Activated T-cell treated with anti-CD3 and anti-CD28 coated beads, Interleukin-2, amount 50 U/mL, for 24 hours (primary cell): ENCODE measurements at places on chromosomes 6 and 20.

- DNase-seq = no peak
Measured at GRCh38 chr6:23650676-23651075, 475.3 kb upstream of the NRSN1 start.

DNA sequence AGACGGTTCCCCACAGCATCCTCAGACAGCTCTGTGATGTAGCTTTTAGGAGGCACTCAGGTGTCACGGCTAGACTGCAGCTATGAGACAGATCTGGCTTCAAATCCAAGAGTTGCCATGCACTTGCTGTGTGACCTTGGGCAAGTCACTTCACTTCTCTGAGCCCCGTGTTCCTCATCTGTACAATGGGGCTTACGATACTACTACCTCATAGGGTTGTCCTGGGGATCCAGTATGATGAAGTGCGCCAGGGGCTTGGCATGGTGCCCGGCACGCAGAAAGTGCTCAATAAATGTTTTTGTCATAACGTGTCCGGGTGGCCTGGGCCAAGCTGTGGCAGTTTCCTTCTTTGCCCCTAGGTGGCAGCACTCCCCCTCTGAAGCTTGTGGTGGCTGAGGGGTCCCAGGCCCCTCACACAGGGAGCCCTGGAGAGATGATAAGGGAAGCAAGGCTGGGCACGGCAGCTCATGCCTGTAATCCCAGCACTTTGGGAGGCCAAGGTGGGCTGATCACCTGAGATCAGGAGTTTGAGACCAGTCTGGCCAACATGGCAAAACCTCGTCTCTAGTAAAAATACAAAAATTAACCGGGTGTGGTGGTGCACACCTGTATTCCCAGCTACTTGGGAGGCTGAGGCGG is 19.1 kb upstream of the CHMP4B start:
- DNase-seq = peak; percentile 72

DNA sequence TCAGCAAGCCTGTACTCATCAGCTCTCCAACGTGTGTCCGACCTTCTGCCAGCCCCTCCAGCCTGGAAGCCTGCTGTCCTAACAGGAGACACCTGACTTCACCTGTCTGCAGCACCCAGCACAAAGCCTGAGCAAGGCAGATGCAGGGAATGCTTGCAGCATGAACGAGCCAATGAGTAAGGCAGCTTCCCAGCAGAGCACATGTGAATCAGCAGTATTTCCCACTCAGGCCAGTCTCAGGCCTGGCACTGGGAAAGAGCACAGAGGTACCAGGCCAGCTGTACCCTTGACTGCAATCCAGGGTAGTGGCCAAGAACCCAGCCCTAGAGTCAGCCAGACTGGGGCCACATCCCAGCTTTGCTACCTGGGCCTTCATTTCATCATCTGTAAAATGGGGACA is 120.8 kb downstream of the MAFB start:
- no peak for DNase-seq

- DNase-seq = peak; percentile 86
Measured at GRCh38 chr6:137904822-137905617, 38.0 kb downstream of the TNFAIP3 start.

- DNase-seq = no peak
Measured at GRCh38 chr20:63180569-63181185, 35.3 kb downstream of the YTHDF1 start.

- DNase-seq = peak; percentile 33
Measured at GRCh38 chr6:20877008-20877937, 343.0 kb downstream of the CDKAL1 start.

DNA sequence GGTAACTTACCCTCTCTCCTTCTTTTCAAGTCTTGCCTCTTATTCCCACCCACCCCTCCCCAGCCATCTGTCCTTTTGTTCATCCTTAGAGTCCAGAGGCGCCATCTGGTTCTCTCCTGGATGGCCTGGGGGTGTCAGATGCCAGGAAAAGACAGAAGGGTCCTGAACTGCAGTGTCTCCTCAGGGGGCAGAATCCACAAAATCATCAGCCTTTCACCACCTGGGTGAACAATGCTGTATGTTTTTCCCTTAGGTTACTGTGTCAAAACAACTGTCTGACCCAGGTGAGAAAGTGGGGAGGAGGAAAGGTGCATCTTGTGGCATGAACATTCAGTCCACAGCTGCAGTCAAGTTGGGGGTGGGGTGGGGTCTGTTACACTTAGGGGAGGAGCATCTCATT is 47.9 kb upstream of the FYN start:
- no peak for DNase-seq

GRCh38 chr6:14088600-14089192 is 28.9 kb upstream of the CD83 start:
- DNase-seq = no peak

- DNase-seq = no peak
Measured at GRCh38 chr6:85015396-85015990, 251.1 kb upstream of the TBX18 start.

DNA sequence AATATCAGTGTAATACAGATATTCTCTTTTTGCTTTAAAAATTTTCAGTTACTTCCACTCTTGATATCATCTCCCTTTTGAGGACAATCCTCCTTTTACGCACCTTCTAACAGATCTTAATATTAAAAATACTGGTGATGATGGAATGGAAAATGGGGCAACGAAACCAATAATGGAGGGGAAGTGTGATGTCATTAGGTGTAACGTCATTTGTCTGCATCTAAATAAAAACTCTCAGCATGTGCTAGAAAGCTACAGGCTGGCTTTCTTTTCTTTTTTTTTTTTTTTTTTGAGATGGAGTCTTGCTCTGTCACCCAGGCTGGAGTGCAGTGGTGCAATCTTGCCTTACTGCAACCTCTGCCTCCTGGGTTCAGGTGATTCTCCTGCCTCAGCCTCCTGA is 66.5 kb downstream of the IYD start:
- no peak for DNase-seq

- DNase-seq = no peak
Measured at GRCh38 chr6:114735025-114735735, 392.4 kb upstream of the HS3ST5 start.

- no peak for DNase-seq
Measured at GRCh38 chr20:35497320-35497719, 32.1 kb downstream of the C20orf173 start.

DNA sequence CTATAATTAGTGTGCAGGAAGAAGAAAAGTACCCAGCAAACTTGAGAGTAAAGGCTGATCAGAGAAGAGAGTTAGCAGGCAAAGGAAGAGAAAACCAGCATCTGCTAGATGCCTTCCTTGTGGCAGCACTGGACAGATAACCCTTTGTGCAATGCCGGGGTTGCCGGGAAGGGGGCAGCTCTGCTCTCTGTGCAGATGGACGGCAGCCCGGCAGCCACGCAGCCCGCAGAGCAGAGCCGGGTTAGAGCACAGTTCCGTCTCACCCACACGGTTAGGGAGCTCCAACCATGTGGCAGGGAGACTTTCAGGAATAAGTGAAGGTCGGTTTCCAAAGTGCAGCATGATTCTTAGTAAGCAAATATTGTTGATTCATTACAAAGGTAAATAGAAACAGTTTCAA is 80.0 kb upstream of the RPS6KA2 start:
- DNase-seq = no peak

DNA sequence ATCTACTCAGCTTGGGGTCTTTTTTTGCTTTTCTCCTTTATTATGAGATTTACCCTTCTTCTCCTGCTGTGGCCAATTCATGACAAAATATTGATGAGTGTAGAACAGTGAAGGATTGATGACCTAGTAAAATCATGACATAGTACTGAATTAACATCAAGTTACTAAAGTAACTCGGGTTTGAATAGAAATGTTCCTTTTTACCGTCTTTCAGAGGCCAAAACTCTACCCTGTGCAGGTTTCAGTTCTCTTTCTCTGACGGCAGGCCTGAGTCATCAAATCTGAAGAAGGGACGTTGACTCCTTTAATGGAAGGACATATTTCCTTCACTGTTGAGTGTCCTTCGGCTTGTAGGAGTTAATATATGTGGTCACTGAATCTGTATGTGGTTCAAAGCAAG is 80.7 kb downstream of the RREB1 start:
- no peak for DNase-seq
